ENCODE measurements at places on chromosomes 1 and 21. TPM values are rescaled to one million over a fixed set of nuclear protein-coding genes. Genes with fewer than 3 reads are reported as not detected.

The MIGA1 gene
- 21.8 TPM for total RNA-seq

The ZNF695 gene
- not detected for total RNA-seq

The ANGPTL7 gene
- 3.0 TPM for total RNA-seq

The C1orf167 gene
- not detected for total RNA-seq

The C4BPA gene
- not detected for total RNA-seq

The LCE6A gene
- not detected for total RNA-seq

The MAN1C1 gene
- 32.1 TPM for total RNA-seq

The NBPF4 gene
- total RNA-seq = not detected

The AMY1A gene
- total RNA-seq = not detected

The KCNJ6 gene
- under 0.01 TPM for total RNA-seq

The MTARC1 gene
- 6.1 TPM for total RNA-seq

The IVL gene
- not detected for total RNA-seq

The HORMAD1 gene
- total RNA-seq = not detected

The MFSD2A gene
- 5.0 TPM for total RNA-seq

The CD1B gene
- total RNA-seq = not detected

The JTB gene
- 293 TPM for total RNA-seq

The GJB5 gene
- total RNA-seq = not detected

The ENAH gene
- 127 TPM for total RNA-seq

The DDR2 gene
- 150 TPM for total RNA-seq

The L1TD1 gene
- total RNA-seq = not detected

The CD5L gene
- total RNA-seq = not detected

The INSRR gene
- total RNA-seq = not detected

Measured in sigmoid colon (tissue), 7 donors.